ENCODE measurements at places on chromosomes 3 and 15.

- DNase-seq: no peak
These were observed 22.7 kb upstream of the OR5K1 start for GRCh38 chr3:98440283-98440682.

DNA sequence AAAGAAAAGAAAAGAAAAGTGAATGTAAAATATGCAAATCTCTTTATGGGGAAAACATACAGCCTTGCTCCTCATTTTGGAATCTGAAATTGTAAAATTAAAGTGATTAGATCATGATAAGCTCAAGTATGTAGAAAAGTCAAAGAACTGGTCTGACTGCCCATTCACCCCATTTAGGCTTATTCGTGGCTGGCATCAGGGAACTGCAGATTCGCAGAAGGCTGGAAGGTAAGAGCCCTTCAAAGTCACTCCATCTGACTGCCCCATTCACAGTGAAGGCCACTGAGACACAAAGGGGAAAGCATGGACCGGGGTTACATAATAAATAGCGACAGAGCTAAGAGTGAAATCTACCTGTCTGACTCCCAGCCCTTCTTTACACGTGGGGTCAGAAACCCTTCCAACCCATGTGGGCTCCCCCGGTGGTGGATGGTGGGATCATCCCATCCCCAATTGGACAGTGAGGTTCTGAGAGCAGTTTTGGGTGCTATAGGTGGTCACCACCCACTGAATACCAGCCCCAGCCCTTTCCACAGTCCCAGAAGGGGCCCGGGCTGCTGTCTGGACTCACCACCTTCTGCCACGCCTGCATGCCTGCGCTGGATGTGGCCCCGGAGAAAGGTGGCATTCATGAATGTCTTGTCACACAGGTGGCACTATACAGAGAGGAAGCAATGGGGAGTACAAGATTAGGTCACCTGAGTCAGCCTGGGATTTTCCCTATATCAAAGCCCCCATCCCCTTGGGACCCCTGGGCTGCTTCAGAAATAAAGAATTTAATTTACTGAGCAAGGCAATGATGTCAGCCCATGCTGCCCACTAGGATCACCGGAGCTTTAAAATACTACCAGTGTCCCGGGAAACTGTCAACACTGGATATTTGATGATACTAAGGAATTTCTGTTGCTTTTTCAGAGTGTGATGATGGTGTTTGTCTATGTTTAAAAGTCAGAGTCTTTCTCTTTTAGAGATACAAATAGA, 17.9 kb downstream of the DZIP1L start:
- no peak for DNase-seq

DNA sequence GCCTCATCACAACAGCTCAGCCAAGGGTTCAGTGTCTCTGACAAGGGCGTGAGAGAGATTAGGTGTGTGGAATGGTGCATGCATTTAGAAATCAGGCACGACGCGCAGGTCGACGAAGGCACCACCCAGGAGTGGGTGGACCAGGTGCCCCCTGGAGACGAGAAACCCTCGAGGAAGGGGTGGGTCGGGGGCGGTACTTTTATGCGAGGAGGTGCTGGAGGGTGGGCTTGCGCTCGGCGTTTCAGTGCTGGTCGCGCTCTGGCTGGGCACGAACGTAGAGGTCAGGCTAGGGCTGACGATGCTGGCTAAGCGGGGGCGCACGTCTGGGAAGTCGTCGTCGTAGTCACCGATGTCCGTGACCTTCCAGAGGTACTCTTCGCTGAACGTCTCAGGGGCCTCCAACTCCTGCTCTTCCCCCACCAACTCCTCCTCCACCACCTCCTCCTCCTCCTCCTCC, 393 bp downstream of the ERICH6 start:
- DNase-seq: no peak

DNA sequence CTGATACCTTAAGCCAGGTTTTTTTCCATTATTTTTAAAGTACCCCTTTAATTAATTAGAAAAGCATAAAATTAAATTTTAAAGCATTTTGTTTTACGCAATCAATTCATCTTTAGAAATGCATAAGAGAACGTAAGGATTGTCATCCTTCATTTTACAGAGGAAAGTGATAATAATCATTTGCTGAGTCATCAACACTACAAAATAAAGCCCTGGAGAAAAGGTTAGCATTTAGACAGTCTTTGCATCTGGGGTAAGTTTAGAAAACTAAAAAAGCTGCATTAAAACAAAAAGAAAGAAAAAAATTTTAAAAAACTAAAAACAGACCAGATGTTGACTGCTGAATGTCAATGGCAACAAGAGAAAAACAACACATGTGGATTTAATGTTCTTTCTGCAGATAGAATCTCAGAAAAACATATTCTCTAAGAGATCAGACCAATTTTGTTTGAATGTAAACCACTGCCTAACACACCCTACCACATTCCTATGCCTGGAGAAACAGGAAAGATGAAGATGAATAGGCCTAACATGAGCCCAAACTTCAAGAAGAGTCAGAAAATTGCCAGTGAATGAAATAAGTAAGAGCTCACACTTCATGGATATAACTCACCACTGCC, 59.9 kb downstream of the SUCNR1 start:
- no peak for DNase-seq

- DNase-seq: no peak
These were observed 60.2 kb downstream of the IL16 start for GRCh38 chr15:81256916-81257315.
